ENCODE measurements at places on chromosomes 1 and 21. TPM values are rescaled to one million over a fixed set of nuclear protein-coding genes. Genes with fewer than 3 reads are reported as not detected.

PCNX2 gene
- polyA plus RNA-seq: not detected

DNA sequence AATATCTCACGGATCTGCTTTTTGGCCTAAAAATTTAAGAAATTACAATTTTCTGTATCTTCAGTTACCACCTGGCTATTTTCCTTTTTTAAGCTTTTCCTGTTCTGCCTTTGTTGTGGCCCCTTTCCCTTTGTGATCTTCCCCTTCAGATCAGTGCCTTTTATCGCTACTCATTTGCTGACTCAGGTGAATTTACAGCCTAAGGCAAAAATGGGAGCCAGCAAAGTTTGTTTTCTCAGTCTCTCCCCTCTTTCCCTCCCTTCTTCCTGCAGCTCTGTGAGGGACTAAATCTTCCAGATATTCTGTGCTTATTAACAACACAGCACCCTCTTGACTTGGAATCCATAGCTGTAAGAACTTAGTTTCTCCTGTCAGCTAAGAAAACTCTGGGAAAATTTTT is 5.3 kb upstream of the PRRC2C start:
- DNase-seq: no peak

- no peak for DNase-seq
Observed at GRCh38 chr1:209219791-209220524, 363.6 kb upstream of the CAMK1G start.

KRTAP10-6 gene
- not detected for polyA plus RNA-seq

DNA sequence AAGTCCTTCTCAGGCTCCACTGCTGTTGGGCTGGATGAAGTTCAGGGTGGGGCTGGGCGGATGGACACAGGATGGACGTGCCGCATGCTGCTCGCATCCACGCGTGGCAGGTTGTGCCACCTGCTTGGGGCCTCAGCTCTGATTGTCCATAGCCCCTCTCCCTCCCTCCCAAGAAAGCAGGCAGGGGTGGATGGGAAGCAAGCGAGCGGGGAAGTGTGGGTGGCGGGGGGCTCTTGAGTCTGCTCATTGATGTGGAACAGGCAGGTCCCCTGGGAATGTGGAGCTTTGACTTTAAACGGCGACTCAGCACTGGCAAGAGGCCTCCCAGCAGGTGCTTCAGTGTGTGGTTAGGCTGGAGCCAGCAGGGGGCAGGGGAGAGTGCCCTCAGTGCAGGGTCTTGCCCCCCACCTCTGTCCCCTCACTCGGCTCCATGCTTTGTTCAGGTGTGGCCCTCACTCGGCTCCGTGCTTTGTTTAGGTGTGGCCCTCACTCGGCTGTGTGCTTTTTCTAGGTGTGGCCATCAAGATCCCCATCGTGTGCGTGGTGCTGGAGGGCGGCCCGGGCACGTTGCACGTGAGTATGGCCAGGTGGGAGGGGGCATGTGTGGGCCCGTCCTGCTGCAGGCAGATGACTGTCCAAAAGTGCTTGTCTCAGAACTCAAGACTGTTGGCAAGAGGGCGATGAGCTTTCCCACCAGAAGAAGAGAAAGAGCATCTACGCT is 23.9 kb downstream of the TRPM2 start:
- no peak for DNase-seq

ANGPTL3 gene
- polyA plus RNA-seq: not detected

PTAFR gene
- 1.5 TPM for polyA plus RNA-seq

DNA sequence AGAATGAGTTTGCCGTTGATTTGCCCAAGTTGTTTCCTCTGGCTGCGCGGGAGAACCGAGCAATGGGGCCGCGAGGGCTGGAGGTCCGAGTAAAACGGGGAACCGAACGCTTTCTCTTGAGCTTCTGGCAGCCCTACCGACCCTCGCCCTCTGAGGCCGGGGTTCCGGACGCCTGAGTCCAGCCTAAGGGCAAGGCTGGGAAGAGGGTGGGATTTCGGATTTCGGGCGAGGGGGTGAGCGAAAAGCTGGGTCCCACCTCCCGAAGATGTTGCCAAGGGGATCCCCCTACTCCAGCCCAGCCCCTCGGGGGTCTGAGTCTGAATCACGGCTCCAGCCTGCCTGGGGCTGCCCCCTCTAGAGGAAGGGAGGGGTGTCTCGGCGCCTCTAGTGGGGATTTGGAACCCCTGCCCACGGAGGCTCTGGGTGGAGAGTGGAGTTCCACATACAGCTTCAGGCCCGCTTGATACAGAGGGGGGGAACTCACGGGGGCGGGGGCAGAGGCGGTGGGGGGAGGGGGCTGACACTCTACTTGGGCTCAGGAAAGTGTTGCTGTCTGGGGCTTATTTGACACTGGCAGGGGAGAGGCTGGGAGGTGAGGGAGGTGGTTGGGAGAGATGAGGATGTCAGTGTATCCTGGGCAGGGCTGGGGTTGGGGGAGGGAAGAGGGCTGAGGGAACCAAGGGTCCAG is 617 bp downstream of the KIRREL1 start:
- no peak for DNase-seq

All from immature natural killer cell (primary cell).